ENCODE measurements at places on chromosomes 12 and 14.

GRCh38 chr14:94074534-94074933 lies 6.5 kb downstream of the DDX24 start:
- DNase-seq = no peak

DNA sequence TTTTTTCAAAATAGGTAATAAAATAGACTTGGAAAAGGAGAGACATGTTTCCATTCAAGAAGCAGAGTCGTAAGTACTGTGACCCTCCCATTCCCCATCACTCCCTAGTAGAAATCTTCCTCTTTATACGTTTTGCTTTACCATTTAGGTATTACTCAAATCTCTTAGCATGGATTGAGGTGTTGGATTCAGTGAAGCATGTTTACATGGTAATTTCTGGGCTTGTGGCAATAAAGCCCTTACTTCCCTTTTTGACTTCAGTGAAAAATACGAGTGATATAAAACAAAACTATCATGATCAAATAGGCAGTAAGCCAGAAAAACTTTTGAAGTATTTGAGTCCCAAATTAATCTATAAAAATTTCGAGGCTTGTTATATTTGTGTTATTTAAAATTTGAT lies 27.4 kb downstream of the RAB21 start:
- DNase-seq = no peak

DNA sequence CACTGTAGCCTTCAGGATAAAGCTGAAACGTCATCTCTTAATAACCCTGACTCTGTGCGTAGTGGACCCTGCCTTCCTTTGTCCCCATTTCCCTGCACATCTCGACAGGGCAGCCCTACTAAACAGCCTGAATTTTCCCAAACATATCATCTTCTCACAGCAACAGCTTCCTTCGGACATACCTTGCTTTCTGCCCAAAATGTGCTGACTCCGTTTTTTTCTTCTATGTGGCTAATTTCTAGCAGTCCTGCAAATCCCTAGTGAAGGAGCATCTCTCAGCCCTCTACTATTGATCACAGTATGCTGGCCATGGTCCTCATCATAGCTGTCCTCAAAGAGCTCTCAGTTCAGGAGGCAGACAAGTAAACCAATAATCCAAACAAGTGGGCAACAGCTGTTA lies 53.1 kb upstream of the PCED1B start:
- DNase-seq = no peak

DNA sequence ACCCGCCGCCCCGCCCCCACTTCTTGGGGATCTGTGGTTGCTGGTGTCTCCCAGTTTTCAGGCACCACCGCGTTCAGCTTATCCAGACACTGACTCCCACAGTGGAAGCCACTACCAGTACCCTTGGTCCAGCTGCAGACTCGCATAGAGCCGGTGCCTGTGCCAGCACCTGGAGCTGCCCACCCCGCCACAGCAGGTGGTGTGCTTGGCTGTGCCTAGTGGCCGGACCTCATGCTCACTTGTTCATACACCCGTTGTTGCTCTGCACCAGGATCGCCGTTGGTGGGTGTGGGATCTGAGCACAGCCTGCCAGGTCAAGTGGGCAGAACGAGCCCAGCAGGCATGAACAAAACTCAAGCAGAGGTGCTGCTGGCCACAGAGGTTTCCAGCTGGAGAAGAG lies 673.2 kb downstream of the RERGL start:
- no peak for DNase-seq

GRCh38 chr12:19322376-19322775 lies 116.9 kb upstream of the AEBP2 start:
- DNase-seq = no peak

DNA sequence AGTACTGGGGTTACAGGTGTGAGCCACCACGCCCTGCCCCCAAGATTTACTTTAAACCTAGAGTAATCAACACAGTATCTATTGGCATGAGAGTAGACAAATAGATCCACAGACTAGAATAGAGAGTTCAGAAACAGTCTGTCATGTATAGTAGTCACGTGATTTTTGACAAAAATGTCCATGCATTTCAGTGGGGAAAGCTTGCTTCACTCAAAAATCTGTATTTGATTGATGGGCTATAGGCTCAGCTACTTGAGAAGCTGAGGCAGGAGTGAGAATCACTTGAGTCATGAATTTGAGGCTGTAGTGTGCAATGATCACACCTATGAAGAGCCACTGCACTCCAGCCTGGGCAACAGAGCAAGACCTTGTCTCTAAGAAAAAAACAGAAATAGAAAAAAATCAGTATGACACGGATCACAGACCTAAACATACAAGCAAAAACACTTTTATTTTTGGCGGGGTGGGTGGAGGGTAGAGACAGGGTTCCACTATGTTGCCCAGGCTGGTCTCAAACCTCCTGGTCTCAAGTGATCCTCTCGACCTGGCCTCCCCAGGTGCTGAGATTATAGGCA lies 7.6 kb upstream of the ORAI1 start:
- DNase-seq = no peak

GRCh38 chr12:12927211-12928079 lies 24.5 kb downstream of the GPRC5D start:
- no peak for DNase-seq

- DNase-seq = no peak
These were observed 26.2 kb downstream of the PRKAB1 start for GRCh38 chr12:119694111-119694510.

DNA sequence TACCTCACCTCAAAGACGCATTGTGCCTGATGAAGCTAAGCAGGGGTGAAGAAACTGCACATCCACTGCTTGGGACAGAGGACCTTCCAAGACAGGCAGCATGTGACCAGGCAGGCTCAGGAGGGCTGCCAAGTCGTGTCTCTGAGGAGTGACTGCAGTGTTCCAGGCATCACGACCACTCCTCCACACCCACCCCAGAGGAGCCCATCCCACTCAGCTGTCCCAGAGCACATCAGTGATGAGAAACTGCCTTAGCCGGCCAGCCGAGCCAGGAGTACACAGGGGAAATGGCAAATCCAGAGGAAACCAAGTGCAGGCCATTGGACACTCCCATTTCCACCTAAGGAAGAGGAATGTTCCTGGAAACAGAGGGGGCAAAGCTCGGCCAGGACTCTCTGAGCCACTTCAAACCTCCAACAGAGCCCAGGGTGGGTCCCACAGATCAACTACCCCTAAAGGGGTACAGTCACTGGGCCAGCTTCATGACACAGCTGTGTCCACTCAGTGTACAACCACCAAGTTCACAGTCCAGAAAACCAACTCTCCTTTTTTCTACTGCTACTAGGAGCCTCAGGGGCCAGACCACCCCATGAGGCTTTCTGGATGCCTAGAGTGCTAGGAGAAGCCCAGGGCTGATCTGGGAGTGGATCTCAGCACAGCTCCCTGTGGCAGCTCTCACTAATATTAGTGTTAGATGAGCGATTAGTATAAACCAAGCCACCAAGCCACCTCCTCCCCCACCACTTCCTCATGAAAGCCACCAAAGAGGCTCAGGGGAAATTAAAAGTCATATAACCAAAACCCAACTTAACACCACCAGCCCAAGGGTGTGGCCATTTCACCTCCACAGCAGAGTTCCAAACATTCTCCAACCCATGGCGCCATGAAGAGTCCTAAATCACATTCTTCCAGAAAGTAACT lies 15.4 kb downstream of the PXN start:
- peak; percentile 22 for DNase-seq

DNA sequence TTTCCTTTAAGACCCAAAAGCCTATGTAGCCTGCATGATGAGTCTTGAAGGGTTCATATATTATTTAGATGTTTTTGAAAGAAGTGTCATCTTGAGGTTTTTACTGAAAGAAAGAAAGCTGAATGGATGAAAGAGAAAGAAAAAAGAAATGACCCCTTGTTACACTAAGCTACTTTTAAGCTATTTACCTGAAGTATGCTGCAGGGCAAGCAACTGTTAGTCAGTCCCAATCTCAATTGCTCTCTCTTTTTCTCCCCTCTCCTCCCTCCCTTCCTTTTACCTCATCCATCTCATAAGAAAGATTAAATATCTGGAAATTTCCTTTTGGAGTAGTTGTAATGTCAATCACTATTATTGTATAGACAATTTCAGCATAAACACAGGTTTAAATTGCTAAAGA lies 512.4 kb downstream of the TMTC2 start:
- no peak for DNase-seq

DNA sequence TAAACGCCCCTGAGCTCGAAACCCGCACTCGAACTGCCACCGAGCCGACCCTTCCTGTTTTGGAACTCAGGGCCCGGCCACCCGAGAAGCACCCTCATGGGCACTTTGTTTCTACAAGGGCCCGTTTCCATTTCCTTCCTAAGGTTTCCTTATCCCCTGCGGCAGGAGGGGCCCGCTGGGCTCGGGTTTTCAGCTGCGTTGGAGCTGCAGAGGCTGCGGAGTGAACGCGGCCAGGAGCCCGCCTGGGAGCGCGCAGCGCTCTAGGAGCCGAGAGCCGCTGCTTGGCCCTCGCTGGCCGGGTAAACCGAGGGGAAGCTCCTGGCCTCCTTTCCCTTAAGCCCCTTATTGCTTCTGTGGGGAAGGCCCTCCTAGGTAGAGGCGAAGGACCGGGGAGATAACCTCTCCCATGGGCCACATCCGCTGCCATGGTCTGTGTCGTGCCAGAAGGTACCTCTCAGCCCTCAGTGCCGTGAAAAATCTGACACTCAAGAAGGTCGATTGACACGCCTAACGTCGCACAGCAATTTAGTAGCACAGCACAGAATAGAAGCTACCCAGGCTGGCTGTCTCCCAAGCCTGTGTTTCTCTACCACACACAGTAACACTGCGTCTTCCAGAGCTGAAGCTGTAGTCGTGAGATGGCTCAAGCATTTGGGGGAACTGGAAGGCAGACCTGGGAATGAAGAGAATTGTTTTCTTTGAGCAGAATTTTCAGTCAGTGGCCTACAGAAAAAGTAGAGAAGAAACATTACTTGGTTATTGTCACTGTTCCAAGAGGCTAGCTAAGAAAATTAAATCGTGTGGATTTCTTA lies 12.9 kb upstream of the CALM1 start:
- peak; percentile 14 for DNase-seq

- DNase-seq = no peak
These were observed 100.5 kb upstream of the STXBP6 start for GRCh38 chr14:25150401-25150800.

GRCh38 chr12:22256605-22257004 lies 77.9 kb downstream of the ST8SIA1 start:
- no peak for DNase-seq

GRCh38 chr14:65079201-65079600 lies 23.1 kb downstream of the MAX start:
- DNase-seq = no peak

GRCh38 chr12:65755596-65755978 lies 68.7 kb upstream of the HMGA2 start:
- DNase-seq = no peak

All from stimulated activated CD8-positive, alpha-beta memory T cell treated with anti-CD3 and anti-CD28 coated beads, Interleukin-4, amount 100 ng/mL, for 4 hours (primary cell).